ENCODE measurements at places on chromosomes 7 and 10.

- DNase-seq: no peak
These were observed 52.0 kb downstream of the GTF2IRD1 start for GRCh38 chr7:74505471-74506324.

DNA sequence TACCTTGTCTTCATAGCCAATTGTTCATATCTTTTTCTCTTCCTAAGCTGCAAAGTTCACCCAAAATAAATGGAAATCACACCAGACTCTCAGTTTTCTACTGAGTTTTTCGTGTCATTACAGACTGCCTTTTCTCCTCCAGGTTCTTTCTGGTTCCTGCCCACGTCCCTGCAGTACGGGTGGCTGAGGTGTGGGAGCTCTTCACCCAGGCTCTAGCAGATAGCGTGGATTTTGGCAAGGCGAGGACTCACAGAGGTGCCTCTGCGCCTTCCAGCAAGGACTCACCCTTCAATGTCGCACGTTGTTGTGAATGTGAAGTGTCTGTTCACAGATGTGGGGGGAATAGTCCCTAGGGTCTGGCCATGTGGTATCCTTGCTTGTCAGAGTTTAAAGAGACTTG, 71.6 kb downstream of the ABCA13 start:
- no peak for DNase-seq

DNA sequence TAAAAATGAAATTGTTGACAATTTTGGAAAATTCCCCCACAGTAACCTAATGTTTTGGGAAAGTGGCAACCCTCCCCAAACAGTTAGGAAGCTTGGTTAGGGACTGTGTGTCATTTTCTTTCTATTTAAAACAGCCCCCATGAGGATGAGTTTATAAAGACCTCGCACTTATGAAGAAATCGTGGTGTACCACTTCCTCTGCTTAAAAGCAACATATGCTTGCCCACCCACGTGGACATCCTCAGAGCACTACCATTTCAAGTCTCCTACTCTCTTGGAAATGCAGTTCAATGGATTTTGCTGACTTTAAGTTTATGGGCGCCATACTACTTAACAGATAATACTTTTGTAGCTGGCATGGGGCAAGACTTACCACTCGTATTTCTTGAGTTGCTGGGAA, 223.8 kb downstream of the DYNC1I1 start:
- DNase-seq: no peak

GRCh38 chr10:68559841-68560185, 324 bp upstream of the TET1 start:
- no peak for DNase-seq

- DNase-seq: no peak
These were observed 66.4 kb downstream of the CDH23 start for GRCh38 chr10:71463111-71463510.

DNA sequence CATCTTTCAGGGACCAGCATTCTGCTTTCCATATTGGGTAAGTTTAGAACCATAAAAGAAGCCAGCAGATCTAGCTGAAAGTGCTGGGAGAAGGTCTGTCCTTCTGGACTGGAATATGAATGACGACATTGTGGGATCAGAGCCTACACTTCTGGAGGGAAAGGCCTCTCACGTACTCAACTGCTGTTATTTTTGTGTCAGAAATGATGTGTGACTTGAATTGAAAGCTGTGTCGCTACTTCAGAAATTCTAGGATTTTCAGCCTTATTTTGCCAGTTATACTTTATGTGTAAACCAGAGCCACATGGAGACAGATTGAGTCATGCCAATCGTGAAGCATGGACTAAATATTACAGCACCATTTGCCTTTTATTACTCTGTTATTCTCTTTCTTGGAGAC, 231.0 kb downstream of the KIAA1217 start:
- DNase-seq: no peak

GRCh38 chr7:84792231-84792893, 394.5 kb downstream of the SEMA3D start:
- no peak for DNase-seq

- DNase-seq: no peak
These were observed 34.1 kb upstream of the IFRD1 start for GRCh38 chr7:112416127-112416526.

- no peak for DNase-seq
These were observed 56.5 kb upstream of the EFCAB10 start for GRCh38 chr7:105637755-105638154.

GRCh38 chr10:21334891-21335696, 190.4 kb downstream of the SKIDA1 start:
- DNase-seq: no peak

DNA sequence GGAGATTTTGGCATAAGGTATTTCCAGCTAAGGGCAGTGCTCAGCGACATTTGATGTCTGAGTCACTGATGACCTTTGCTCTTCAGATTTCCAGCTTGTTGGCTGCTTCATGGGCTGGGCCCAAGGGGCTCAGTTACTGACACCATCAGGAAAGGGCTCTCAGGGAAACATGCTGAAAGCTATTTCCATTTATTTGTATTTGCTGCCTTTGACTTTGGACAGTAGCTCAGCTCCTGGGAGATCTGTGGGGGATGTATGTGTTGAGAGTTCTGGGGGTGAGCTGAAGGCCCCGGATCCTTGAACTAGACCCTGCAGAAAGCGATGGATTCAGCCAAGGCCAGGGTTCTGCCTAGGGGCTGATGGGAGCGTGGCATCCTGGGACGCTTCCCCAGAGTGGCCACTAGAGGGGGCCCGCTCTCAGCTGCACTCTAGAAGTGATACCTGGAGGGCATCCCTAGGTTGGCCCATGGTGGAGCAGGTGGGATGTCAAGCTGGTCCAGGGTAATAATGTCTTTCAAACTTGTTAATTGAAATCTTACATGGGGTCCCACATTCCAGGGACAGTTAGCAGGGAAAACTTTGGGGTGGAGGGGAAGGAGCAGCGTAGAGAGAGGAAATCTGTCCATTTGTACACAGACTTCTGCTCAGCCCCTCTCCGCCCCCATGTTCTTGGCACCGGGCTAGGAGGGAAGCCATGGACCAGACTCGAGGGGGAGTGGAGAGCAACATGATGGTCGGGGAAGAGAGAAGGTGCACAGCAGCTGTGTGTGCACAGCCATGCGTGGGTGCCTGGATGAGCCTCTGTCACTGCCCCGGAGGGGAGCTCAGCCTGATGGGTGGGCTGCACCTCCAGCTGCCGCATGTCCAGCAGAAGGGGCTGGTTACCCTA, 3.0 kb upstream of the BTBD16 start:
- no peak for DNase-seq

- no peak for DNase-seq
These were observed at the start of gene CLCN1 for GRCh38 chr7:143315776-143316175. Gene CLCN1 (plus strand): TSS chr7:143316111. CDS start chr7:143316213, 102 bp downstream.

DNA sequence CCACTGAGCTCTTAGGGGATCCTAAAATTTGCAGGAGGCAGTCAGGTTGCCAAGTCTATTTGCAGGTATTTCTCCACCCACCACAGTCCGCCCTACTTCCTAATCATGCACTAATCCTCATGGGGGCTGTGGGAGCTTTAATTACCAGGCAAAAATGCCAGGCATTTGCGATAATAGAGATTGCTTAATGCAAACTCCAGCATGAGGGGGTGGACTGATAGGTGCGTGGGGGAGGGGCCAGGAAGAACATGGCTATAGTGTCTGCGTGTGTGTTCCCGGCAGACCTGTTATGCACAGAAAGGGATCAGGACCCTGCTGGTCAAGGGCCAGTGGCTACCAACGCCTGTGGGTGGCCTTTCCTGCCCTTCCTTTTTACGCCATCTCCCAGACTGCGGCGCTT, 15.6 kb upstream of the AQP1 start:
- no peak for DNase-seq

DNA sequence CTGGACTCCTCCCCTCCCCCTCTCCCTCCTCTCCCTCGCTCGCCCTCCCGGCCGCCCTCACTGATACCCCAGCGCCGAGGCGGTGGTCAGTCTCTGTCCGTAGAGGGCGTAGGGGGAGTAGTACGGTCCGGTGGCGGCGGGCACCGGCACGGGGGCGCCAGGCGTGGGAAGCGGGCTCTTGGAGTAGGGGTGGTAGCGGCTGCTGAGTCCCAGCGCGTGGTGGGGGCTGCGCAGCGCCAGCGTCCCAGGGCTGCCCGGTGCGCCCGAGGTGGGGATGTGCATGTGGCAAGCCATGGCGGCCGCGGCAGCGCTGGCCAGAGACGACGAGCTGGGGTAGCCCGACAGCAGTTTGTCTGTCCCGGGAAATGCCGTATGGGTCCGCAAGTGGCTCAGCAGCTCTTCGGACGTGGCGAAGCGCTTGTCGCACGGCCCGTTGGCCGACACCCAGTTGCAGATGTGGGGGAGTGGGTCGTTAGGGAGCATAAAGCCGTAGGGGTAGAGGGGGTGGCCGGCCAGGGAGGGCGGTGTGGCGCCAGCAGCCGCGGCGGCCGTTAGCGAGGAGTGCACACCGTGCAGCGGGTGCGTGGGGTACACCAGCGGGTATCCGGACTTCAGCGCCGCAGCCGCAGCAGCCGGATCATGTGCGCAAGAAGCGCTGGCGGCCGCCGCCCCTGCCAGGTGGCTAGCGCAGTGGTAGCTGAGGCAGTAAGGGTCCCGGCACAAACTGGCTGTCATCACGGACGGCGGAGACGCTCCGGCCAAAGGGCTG, 2.7 kb downstream of the ZNF503 start:
- no peak for DNase-seq

GRCh38 chr10:78589687-78590086, 479.1 kb upstream of the ZMIZ1 start:
- DNase-seq: no peak

GRCh38 chr7:79240413-79240812, 213.1 kb downstream of the MAGI2 start:
- no peak for DNase-seq

GRCh38 chr7:7156663-7157062, 25.7 kb upstream of the C1GALT1 start:
- DNase-seq: no peak

DNA sequence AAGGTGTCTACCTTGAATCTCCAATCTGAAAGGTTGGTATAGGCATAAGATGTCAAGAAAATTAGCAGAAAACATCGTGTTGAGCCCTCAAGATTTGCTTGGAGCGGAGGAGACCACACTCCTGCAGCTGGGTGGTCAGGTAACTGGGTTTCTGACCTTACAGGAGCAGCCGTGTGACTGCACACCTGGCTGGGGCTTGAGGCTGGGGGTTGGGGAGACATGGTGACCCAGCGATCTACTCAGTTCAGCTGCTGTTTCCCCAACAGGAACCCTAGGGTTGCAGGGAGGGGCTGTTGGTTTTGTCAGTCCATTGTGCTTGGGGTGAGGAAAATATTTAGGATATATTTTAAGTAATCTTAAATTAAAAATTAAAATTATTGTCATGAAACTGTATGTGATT, 147.0 kb upstream of the ZNF32 start:
- no peak for DNase-seq
